Tibial nerve (tissue), 4 donors: ENCODE measurements at places on chromosomes 7 and 10.

DNA sequence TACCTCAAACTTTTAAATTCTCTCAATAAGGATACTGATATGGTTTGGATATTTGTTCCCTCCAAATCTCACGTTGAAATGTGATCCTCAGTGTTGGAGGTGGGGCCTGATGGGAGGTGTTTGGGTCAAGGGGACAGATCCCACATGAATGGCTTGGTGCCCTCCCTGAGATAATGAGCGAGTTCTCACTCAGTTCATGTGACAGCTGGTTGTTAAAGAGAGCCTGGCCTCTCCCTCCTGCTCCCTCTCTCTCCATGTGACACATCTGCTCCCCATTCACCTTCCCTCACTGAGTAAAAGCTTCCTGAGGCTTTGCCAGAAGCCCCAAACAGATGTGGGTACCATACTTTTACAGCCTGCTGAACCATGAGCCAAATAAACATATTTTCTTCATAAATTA is 19.2 kb downstream of the ABCB4 start:
- H3K36me3 ChIP-seq: no peaks in the 10 kb centered on the region
- H3K4me3 ChIP-seq: no peak overlapping the region
- no peaks in the 10 kb centered on the region for H3K27me3 ChIP-seq

DNA sequence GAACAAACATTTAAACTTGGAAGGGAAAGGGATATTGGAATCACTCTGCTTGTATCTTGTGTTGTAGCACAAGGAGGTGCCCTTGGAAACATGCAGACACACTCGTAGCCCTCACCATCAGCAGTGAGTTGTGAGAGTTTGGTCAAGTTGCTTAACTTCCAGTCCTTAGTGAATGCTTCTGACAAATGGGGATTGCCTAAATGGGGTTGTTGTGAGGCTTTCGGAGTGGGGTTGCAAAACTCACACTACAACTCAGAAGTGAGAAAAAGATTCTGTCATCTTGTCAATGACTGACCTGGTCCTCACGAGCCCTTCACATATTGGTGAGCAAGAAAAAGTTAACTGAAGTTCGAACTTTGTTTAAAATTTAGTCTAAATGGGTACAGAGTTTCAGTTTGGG is 29.0 kb upstream of the GSDME start:
- H3K27me3 ChIP-seq: no peaks in the 10 kb centered on the region
- no peaks in the 10 kb centered on the region for H3K36me3 ChIP-seq
- H3K4me3 ChIP-seq: no peak overlapping the region

DNA sequence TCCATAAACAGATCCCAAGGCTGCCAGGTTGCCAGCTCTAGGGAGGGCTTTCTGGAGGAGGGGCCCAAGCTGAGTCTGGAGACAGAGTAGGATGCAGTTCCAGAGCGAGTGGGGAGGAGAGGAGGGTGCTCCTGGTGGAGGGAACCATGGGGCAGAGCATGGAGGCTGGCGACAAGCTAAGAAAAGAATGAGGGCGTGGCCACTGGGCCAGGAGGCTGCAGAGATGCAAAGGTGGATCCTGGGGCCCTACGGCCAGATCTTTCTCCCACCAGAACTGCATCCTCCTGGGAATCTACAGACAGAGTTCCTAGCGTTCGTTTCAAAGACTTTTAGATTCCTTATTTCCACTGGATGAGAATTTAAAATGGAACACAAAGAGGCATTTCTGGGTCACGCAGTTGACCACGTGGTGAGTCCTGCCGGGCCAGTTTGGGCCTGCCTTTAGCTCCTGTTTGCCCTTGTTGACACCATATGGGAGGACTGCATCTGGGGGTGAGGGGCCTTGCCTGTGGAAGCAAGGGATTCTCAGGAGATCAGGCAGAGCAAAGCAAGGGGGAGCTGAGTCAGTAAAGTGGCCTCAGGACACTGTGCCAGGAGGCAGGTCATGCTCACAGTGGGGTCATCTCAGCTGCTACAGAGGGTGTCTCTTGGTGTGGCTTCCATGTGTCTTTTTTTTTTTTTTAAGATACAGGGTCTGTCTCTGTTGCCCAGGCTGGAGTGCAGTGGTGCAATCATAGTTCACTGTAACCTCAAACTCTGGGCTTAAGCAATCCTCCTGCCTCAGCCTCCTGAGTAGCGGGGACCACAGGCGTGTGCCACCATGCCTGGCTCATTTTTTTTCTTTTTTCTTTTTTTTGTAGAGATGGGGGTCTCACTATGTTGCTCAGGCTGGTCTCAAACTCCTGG is 137.8 kb downstream of the SH3PXD2A start:
- no peak overlapping the region for H3K4me3 ChIP-seq
- peak overlapping the region; percentile 83 for H3K27ac ChIP-seq
- no peak for DNase-seq
- no peaks in the 10 kb centered on the region for H3K36me3 ChIP-seq

- H3K27ac ChIP-seq: no peak overlapping the region
- DNase-seq: no peak
- H3K27me3 ChIP-seq: no peaks in the 10 kb centered on the region
- no peaks in the 10 kb centered on the region for H3K4me1 ChIP-seq
Observed at GRCh38 chr10:76523791-76524351, 1092.4 kb downstream of the LRMDA start.

GRCh38 chr10:6170638-6171037 is 32.1 kb upstream of the PFKFB3 start:
- no peak for DNase-seq
- H3K27ac ChIP-seq: no peak overlapping the region
- H3K36me3 ChIP-seq: peaks cover 16% of the 10 kb centered on the region
- H3K4me1 ChIP-seq: peaks cover 6% of the 10 kb centered on the region

DNA sequence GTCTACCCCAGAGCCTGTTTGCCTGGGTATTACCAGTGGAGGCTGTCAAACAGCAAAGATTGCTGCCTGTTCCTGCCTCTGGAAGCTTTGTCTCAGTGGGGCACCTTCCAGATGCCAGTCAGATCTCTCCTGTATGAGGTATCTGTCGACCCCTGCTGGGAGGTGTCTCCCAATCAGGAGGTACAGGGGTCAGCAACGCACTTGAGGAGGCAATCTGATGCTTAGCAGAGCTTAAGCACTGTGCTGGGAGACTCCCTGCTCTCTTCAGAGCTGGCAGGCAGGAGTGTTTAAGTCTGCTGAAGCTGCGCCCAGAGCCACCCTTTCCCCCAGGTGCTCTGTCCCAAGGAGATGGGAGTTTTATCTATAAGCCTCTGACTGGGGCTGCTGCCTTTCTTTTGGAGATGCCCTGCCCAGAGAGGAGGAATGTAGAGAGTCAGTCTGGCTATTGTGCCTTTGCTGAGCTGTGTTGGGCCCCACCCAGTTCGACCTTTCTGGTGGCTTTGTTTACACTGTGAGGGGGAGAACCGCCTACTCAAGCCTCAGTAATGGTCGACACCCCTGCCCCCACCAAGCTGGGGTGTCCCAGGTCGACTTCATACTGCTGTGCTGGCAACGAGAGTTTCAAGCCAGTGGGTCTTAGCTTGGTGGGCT is 62.2 kb downstream of the PPP1R9A start:
- H3K4me1 ChIP-seq: peaks cover 30% of the 10 kb centered on the region
- H3K36me3 ChIP-seq: no peaks in the 10 kb centered on the region
- no peak overlapping the region for H3K27ac ChIP-seq
- H3K4me3 ChIP-seq: no peak overlapping the region
- DNase-seq: no peak

- no peak overlapping the region for H3K27ac ChIP-seq
- no peaks in the 10 kb centered on the region for H3K27me3 ChIP-seq
- DNase-seq: no peak
- H3K4me3 ChIP-seq: no peak overlapping the region
- H3K4me1 ChIP-seq: no peaks in the 10 kb centered on the region
- H3K36me3 ChIP-seq: peaks cover 98% of the 10 kb centered on the region
Observed at GRCh38 chr7:66953044-66953427, 32.0 kb downstream of the TMEM248 start.

DNA sequence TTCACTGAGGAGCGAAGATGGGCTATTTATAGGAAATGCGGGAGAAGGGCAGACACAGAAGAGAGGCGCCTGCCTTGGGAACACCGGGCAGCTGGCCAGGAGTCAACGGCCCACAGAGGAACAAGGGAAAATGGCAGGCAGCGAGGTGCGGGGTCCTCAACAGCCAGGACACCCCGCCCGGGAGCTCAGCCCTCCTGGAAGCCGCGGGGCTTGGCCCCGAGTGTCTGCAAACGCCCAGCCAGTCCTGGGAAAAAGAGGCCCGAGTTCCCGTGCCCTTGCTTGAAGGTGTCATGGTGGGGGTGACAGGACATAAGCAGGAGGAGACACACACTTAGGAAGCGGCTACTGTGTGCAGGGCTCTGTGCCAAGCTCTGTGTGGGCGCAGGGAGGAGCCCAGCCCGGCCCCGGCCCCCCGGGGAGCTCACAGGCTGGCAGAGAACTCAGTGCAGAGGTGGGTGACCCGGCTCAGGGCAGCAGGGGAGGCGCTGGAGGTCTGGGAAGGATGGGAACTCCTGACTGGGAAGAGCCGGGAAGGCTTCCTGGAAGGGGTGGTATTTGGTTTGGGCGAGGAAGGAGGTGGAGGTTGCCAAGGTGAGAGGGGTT is 79.9 kb downstream of the ELFN1 start:
- no peaks in the 10 kb centered on the region for H3K27me3 ChIP-seq
- DNase-seq: no peak
- no peaks in the 10 kb centered on the region for H3K36me3 ChIP-seq
- H3K4me3 ChIP-seq: no peak overlapping the region

DNA sequence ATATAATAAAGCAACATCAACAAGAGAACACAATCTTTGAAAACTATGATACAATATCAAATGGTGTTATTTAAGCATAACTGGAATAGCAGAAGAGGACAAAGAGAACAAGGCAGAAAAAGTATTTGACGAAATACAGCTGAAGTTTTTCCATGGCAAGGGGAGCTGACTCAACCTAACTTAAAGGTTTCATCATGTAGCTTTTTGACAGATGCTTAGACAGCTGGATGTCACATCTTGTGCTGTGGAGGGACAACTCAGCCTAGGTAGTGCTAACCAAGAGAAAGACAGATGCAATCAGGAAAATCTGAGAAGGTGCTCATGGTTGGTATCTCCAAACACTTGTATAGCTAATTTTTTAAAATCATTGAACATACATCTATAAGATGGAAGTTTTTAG is 208.2 kb downstream of the TFEC start:
- no peaks in the 10 kb centered on the region for H3K4me1 ChIP-seq
- no peak for DNase-seq
- H3K4me3 ChIP-seq: no peak overlapping the region
- no peaks in the 10 kb centered on the region for H3K27me3 ChIP-seq
- no peaks in the 10 kb centered on the region for H3K36me3 ChIP-seq
- no peak overlapping the region for H3K27ac ChIP-seq

DNA sequence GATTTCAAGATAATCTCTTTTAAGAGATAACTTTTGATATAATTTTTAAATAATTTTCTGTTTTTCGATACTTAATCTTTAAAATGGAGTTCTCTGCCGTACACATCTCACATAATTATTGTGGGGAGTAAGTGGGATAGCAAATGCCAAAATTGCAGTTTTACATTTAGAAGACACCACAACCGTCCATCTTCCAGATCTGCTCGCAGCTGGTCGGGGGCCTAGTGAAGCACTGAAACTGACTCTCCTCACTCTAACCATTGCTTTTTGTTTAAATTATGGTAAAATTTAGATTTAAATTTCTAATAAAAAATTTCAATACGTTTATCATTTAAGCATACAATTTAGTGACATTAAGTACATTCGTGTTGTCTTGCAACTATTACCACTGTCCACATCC is 94.2 kb downstream of the PRR15 start:
- H3K4me3 ChIP-seq: no peak overlapping the region
- no peaks in the 10 kb centered on the region for H3K27me3 ChIP-seq
- H3K27ac ChIP-seq: no peak overlapping the region
- no peaks in the 10 kb centered on the region for H3K4me1 ChIP-seq
- H3K36me3 ChIP-seq: no peaks in the 10 kb centered on the region

DNA sequence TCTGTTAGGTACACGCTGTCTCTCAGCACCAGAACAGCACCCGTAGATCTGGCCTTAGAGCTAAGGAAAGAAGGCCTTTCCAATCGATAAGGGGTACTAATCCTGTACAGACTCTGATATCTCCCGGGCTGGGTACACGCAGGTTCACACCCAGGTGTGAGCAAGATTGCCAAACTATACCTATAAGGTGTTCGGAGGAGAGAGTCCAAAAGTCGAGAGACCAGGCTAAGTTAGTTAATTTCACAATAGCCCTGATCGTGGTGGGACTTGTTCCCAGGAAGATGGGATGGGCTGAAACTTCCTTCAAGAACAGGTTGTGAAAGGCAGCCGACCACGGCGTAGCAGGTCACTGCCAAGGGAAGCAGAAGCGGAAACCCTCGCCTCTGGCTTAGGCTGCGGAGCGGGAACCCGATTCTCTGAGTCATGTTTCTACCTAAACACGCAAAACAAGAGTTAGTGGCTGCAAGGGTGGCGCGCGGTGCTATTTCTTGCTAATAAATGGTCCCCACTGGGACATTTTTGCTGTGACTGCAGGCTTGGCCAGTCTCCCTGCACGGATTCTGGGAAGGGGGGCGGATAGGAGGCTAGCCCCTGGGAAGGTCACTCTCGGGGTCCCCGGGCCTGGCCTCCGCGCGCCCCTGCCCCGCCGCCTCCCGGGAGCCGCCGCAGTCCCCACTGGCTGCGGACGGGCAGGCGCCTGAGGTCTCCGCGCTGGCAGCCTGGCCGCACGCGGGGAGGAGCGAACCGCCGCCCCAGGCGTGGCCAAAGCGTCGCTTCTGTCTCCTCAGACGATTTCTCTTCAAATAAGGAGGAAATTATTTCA is 75.4 kb upstream of the PDSS1 start:
- peak overlapping the region; percentile 43 for H3K4me3 ChIP-seq
- peak; percentile 33 for DNase-seq
- H3K27me3 ChIP-seq: peaks cover 14% of the 10 kb centered on the region
- peak overlapping the region; percentile 65 for H3K27ac ChIP-seq
